Neural crest cell (in vitro differentiated cells): ENCODE measurements at places on chromosomes 16 and 17. TPM values are rescaled to one million over a fixed set of nuclear protein-coding genes. Genes with fewer than 3 reads are reported as not detected.

- no peak for DNase-seq
- no peak overlapping the region for H3K4me3 ChIP-seq
- no peaks in the 10 kb centered on the region for H3K4me1 ChIP-seq
Observed at GRCh38 chr16:49200223-49200820, 81.3 kb downstream of the CBLN1 start.

FNDC8 gene
- total RNA-seq = not detected in 2 replicates

DNA sequence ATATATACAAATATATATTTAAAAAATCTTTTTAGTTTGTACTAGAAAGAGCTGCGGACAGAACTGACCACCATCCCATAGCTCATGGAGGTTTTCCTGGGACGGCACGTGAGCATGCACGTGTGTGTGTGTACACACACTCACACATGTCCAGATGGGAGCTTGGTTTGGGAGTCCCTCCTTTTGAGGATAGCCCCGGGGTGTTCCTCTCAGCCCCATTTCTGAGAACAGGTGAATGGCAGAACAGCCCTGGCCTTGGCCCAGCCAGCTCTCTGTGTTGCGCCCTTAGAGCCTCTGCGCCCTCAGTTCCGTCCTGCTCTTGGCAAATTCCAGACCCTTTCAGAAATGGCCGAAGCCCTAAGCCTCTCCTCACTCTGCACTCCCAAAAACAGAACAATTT is 70.1 kb downstream of the AMFR start:
- no peak for DNase-seq
- peak overlapping the region; percentile 4 for H3K27ac ChIP-seq
- H3K27me3 ChIP-seq = no peaks in the 10 kb centered on the region
- no peaks in the 10 kb centered on the region for H3K36me3 ChIP-seq
- peak overlapping the region; percentile 26 for H3K4me3 ChIP-seq

TMEM238L gene
- total RNA-seq = not detected in 2 replicates

SPNS3 gene
- total RNA-seq = not detected in 2 replicates

CRK gene
- 57.5 and 58.5 TPM in 2 replicates for total RNA-seq

- no peaks in the 10 kb centered on the region for H3K36me3 ChIP-seq
- H3K27me3 ChIP-seq = no peaks in the 10 kb centered on the region
- H3K27ac ChIP-seq = no peak overlapping the region
- H3K4me1 ChIP-seq = no peaks in the 10 kb centered on the region
- no peak for DNase-seq
- H3K4me3 ChIP-seq = no peak overlapping the region
Observed at GRCh38 chr17:13626703-13627102, 25.0 kb upstream of the HS3ST3A1 start.

NLRC3 gene
- 0.18 TPM in 1 of 2 replicates, not detected in the other for total RNA-seq

GRCh38 chr16:11329891-11330290 is 15.4 kb upstream of the RMI2 start:
- no peak overlapping the region for H3K4me3 ChIP-seq
- H3K4me1 ChIP-seq = peaks cover 48% of the 10 kb centered on the region
- no peak overlapping the region for H3K27ac ChIP-seq
- no peaks in the 10 kb centered on the region for H3K36me3 ChIP-seq
- H3K27me3 ChIP-seq = no peaks in the 10 kb centered on the region

GRCh38 chr17:20896153-20896649 is 146.6 kb downstream of the USP22 start:
- peaks cover 10% of the 10 kb centered on the region for H3K36me3 ChIP-seq
- no peak overlapping the region for H3K4me3 ChIP-seq
- H3K4me1 ChIP-seq = peaks cover 7% of the 10 kb centered on the region
- H3K27ac ChIP-seq = no peak overlapping the region
- H3K27me3 ChIP-seq = no peaks in the 10 kb centered on the region

DNA sequence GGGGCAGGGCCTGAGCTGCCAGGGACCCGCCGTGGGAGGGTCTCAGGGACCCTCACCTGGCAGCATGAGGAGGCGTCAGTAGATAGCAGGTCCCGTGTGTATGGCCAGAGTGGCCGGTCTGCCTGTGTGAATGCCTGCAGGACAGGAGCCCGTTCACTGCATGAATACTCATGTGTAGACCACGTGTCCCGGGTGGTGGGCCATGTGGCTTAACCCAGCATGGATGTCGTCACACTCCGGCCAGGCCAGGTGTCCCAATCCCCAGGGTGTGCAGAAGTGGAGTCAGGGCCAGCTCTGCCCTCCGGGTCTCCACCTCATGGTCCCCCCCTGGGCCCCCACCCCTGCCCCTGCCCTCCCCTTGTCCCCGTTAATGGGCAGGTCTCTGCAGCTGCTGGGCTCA is 53.7 kb downstream of the BAHCC1 start:
- H3K27ac ChIP-seq = no peak overlapping the region
- H3K4me1 ChIP-seq = peaks cover 5% of the 10 kb centered on the region
- H3K4me3 ChIP-seq = no peak overlapping the region
- H3K36me3 ChIP-seq = no peaks in the 10 kb centered on the region

GRCh38 chr16:48959204-48959603 is 322.4 kb downstream of the CBLN1 start:
- no peak overlapping the region for H3K4me3 ChIP-seq
- no peak overlapping the region for H3K27ac ChIP-seq
- no peak for DNase-seq

KCNAB3 gene
- total RNA-seq = 19.9 and 20.4 TPM in 2 replicates

KRT31 gene
- total RNA-seq = not detected in 2 replicates

GRCh38 chr16:56354016-56354415 is 71.3 kb downstream of the AMFR start:
- H3K4me1 ChIP-seq = peaks cover 32% of the 10 kb centered on the region
- no peak for DNase-seq
- H3K27me3 ChIP-seq = no peaks in the 10 kb centered on the region

DNA sequence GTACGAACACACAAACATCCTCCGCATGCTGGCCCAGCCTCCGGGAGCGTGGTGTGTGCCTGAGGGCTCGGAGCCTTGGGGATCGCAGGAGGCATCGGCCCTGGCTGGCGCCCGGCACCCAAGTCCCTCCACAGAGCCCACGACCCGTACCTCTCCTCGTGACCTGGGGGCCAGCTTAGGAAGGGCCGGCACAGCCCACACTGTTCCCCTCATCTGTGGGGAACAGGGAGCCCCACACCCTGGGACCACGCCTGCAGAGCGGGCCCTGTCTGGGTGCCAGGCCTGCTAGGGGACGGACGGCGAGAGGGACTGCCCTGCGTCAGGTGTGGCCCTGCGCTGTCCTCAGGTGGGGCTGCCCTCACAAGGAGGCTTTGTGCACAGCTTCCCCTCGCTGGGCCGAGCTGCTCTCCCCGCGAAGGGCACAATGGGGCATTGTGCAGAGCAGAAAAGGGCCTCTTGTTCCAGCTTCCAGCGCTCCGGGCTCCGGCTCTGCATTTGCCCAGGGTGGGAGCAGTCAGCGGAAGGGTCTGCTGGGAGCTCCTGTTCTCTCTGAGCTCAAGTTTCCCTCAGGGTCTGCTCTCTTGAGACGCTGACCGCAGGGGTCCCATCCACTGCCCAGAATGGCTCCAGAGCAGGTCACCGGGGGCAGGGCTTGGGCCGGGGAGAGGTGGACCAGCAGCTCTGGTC is 1.7 kb upstream of the LMF1 start:
- peak; percentile 74 for DNase-seq
- peak overlapping the region; percentile 87 for H3K4me3 ChIP-seq
- H3K4me1 ChIP-seq = peaks cover 58% of the 10 kb centered on the region
- H3K36me3 ChIP-seq = peaks cover 8% of the 10 kb centered on the region
- peaks cover 10% of the 10 kb centered on the region for H3K27me3 ChIP-seq

GRCh38 chr16:83995754-83996153 is 27.7 kb downstream of the NECAB2 start:
- no peak overlapping the region for H3K4me3 ChIP-seq
- H3K4me1 ChIP-seq = peaks cover 48% of the 10 kb centered on the region
- DNase-seq = no peak
- H3K36me3 ChIP-seq = no peaks in the 10 kb centered on the region

GRCh38 chr16:56637814-56638750 is at the start of gene MT1A:
Gene MT1A (plus strand): TSS chr16:56638666. CDS start chr16:56638739, 73 bp downstream.
- H3K36me3 ChIP-seq = no peaks in the 10 kb centered on the region
- no peak within 1 kb of the TSS for H3K27ac ChIP-seq
- no peak for DNase-seq

ASPA gene
- total RNA-seq = not detected in 2 replicates

SMYD4 gene
- 29.3 and 32.2 TPM in 2 replicates for total RNA-seq

DNA sequence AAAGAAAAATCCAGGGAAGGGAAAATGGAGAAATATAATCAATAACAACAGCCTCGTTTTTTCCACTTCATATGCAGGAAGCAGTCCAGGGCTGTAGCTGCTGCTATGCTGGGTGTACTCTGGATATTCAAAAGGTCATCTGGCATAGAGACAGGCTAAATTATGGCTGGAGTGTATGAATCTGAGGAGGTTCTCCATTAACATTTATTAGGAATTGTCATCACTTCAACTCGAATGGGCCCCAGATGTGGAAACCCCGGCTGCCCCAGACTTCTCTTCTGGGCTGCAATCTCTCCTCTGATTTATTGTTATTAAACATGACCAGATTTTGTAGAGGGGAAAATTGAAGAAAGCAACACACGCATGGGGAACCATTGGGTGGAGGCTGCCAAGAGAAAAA is 33.5 kb upstream of the SKAP1 start:
- no peak for DNase-seq
- peaks cover 93% of the 10 kb centered on the region for H3K27me3 ChIP-seq
- no peaks in the 10 kb centered on the region for H3K36me3 ChIP-seq
- H3K4me3 ChIP-seq = no peak overlapping the region
- H3K4me1 ChIP-seq = no peaks in the 10 kb centered on the region

- H3K27me3 ChIP-seq = no peaks in the 10 kb centered on the region
- H3K4me1 ChIP-seq = no peaks in the 10 kb centered on the region
- no peak overlapping the region for H3K27ac ChIP-seq
- H3K4me3 ChIP-seq = no peak overlapping the region
- DNase-seq = no peak
Observed at GRCh38 chr17:64282753-64283080, 19.7 kb upstream of the TEX2 start.

- no peak for DNase-seq
- peaks cover 52% of the 10 kb centered on the region for H3K27me3 ChIP-seq
- no peaks in the 10 kb centered on the region for H3K36me3 ChIP-seq
- H3K4me3 ChIP-seq = no peak overlapping the region
- H3K27ac ChIP-seq = no peak overlapping the region
- peaks cover 17% of the 10 kb centered on the region for H3K4me1 ChIP-seq
Observed at GRCh38 chr17:76499267-76499667, 2.0 kb downstream of the RHBDF2 start.

DNA sequence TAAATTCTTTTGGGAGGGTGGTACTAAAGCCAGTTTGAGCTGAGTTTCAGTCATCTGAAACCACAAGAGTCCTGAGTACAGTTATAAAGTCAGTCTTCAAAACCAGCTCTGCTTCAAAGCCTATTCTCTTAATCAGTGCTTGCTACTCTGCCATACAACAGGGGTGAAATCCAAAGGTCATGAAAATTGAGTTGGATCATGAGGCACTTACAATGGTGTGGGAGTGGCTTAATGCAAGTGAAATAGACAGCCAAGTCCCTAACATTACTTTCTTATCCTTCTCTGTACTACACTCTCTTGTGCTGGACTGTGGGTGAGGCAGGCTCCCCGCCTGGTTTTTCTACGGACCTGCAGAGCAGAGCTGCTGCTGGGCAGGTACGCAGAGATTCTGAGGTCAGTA is 12.4 kb downstream of the CBLN1 start:
- DNase-seq = no peak
- peaks cover under 1% of the 10 kb centered on the region for H3K4me1 ChIP-seq
- no peak overlapping the region for H3K27ac ChIP-seq
- peaks cover 92% of the 10 kb centered on the region for H3K27me3 ChIP-seq
- no peaks in the 10 kb centered on the region for H3K36me3 ChIP-seq
